Lower lobe of right lung (tissue), 2 donors: ENCODE measurements at places on chromosomes 16 and 17.
A peak's percentile ranks its signal among the peaks of the same experiment; 100 is the strongest.

GRCh38 chr17:73949903-73950592 is 253.4 kb upstream of the RPL38 start:
- DNase-seq: no peak

DNA sequence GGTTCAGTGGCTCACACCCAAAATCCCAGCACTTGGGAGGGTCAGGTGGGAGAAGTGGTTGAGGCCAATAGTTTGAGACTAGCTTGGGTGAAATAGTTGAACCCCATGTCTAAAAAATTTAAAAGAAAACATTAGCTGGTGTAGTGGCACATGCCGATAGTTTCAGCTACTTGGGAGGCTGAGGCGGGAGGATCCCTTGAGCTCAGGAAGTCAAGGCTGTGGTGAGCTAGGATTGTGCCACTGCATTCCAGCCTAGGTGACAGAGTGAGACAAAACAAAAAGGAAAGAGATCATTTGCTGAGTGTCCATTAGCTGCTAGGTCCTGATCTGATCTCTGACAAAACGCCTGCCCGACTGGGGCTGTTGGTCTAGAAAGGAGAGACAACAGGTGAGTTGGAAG is 14.1 kb upstream of the DBNDD1 start:
- no peak for DNase-seq

GRCh38 chr17:68865584-68865983 is 89.6 kb downstream of the ABCA8 start:
- no peak for DNase-seq

GRCh38 chr17:56723421-56723820 is 110.3 kb downstream of the C17orf67 start:
- DNase-seq: no peak

DNA sequence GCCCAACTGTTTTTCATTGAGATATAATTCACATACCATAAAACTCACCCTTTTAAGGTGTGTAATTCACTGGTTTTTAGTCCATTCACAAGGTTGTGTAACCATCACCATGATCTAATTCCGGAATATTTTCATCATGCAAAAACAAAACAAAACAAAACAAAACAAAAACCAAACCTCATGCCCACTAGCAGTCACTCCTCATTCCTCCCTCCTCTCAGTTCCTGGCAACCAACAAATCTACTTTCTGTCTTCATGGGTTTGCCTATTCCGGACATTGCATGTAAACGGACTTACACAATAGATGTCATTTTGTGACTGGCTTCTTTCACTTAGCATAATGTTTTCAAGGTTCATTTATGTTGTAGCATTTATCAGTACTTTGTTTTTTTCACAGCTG is 4.5 kb upstream of the NOD2 start:
- DNase-seq: no peak

- DNase-seq: no peak
Observed at GRCh38 chr16:88274847-88275246, 107.9 kb upstream of the ZNF469 start.

- DNase-seq: no peak
Observed at GRCh38 chr17:6712058-6712853, 913 bp downstream of the SLC13A5 start.

DNA sequence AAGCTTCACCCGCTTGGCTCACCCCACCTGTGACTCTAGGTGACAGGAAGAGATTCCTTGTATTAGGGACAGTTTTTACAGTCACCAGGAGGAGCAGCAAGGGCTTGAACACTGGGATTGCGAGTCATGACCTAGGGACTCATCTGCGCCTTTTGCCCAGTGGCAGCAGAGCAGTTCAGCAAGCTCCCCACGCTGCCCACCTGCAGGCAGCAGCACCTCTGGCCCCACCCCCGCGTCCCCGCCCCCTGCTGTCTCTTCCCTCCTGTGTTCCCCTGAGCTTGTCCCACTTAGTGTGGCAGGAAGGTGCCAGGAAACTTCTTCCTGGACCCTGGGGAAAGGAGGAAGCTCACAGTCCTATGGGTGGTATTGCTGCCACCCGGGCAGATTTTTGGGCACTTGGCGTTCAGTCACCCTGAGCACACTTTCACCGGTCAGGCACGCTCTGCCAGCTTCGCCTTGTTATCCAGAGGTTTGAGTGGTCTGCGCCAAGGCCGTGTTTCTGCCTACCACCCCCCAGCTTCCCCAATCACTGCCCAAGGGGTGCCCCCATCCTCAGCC is 8.7 kb downstream of the MMP15 start:
- DNase-seq: no peak

GRCh38 chr17:80104321-80104955 is 3.1 kb downstream of the GAA start:
- peak; percentile 47 for DNase-seq

DNA sequence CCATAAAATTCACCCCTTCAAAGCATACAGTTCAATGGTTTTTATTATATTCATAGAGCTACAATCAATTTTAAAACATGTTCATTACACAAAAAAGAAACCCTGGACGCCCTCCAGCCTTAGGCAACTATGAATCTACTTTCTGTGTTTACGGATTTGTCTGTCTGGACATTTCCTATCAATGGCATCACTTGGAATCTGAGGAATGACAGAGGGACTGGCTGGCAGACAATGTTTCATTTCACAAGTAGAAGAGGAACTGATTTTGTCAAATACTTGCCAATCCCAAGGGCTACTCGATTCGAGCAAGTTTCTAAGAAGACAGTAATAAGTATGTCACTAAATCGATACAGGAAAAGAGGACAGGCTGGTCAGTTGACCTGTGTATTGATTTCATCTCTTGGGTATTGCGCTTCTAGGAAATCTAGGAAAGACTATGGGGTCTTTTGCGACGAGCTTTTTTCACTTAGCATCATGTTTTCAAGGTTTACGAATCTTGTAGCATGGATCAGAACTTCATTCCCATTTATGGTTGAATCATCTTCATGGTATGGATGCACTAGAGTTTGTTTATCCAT is 56.6 kb downstream of the RGS9 start:
- no peak for DNase-seq

GRCh38 chr17:66405836-66406677 is 103.6 kb downstream of the PRKCA start:
- DNase-seq: no peak

- DNase-seq: no peak
Observed at GRCh38 chr17:8116776-8117175, 1.5 kb downstream of the ALOXE3 start.

- no peak for DNase-seq
Observed at GRCh38 chr17:81440511-81441244, 45.4 kb downstream of the BAHCC1 start.

DNA sequence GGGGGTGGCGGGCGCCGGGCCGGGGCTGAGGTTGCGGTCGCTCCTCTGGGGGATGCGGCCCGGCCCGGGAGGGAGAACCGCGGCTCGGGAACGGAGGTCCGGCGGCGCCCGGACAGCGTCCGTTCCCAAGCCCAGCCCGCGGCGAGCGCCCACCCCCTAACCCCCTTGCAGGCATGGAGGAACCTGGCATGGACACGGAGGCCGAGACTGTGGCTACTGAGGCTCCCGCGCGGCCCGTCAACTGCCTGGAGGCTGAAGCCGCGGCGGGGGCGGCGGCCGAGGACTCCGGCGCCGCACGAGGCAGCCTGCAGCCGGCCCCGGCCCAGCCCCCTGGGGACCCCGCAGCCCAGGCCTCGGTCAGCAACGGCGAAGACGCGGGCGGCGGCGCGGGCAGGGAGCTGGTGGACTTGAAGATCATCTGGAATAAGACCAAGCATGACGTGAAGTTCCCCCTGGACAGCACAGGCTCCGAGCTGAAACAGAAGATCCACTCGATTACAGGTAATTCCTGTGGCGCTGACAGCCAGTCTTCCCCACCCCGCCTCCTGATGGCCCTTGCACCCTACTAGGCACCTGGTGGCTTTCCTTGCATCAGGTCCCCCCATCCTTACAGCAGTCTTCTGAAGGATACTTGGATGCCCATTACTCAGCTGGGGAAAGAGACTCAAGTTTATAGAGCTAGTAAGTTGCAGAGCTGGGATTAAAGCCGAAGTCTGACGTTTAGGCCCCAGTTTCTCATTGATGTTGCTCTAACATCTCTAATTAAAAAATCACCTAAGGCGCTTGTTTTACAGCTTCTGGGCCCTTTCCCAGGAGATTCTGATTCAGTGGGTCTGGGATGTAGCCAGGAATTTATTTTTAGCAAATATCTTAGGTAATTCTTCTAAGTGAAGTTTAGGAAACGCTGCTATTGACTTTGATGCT is 514 bp downstream of the UBFD1 start:
- DNase-seq: no peak

GRCh38 chr17:75300280-75300679 is 11.0 kb upstream of the SLC25A19 start:
- no peak for DNase-seq

- DNase-seq: no peak
Observed at GRCh38 chr16:82280867-82281266, 110.8 kb upstream of the MPHOSPH6 start.

DNA sequence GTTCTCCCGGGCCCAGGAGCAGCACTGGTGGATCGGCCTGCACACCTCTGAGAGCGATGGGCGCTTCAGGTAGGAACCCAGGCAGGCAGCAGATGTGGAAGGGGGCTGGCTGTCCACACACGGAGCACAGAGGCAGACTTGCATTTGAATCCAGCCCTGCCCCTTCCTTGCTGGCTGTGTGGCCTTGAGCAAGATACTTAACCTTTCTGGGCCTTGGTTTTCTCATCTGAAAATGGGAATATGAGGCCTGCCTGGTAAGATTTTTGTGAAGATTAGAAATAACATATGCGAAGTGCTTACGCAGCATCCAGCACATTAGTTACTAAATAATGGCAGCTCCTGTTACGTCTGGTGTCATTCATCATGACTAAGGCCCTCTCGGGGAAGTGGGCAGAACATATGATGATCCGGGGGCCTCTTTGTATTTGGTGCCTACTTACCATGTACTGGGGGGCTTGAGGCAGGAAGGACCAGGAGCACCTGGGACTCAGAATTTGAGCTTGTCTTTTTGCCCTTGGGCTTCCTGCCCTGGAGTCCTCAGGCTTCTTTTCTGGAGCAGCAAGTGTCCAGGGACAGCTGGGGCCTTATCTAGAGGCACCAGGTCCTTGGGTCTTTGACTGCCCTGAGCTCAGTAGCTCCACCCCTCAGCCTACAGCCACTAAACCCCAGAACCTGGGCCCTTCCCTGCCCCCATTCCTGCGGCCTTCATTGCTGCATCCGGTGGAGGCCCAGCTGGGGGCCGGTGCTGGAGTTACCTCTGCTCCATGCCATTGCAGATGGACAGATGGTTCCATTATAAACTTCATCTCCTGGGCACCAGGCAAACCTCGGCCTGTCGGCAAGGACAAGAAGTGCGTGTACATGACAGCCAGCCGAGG is 53.8 kb downstream of the MRC2 start:
- peak; percentile 18 for DNase-seq

- no peak for DNase-seq
Observed at GRCh38 chr17:56710986-56711385, 117.5 kb downstream of the NOG start.

DNA sequence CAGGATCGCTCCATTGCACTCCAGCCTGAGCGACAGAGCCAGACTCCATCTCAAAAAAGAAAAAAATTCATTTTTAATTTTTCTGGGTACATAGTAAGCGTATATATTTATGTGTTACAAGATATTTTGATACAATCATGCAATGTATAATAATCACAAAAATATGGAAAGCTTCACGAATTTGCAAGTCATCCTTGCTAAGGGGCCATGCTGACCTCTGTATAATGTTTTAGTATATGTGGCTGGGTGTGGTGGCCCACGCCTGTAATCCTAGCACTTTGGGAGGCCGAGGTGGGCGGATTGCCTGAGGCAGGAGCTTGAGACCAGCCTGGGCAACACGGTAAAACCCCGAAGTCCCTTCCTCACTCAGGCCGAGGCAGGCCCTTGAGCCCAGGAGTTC is 16.9 kb downstream of the FBRS start:
- no peak for DNase-seq

- no peak for DNase-seq
Observed at GRCh38 chr17:49260817-49261291, 30.3 kb upstream of the PHOSPHO1 start.

- no peak for DNase-seq
Observed at GRCh38 chr16:68907781-68908181, 64.5 kb downstream of the TANGO6 start.

- no peak for DNase-seq
Observed at GRCh38 chr16:72168365-72168764, 3.6 kb downstream of the PMFBP1 start.

DNA sequence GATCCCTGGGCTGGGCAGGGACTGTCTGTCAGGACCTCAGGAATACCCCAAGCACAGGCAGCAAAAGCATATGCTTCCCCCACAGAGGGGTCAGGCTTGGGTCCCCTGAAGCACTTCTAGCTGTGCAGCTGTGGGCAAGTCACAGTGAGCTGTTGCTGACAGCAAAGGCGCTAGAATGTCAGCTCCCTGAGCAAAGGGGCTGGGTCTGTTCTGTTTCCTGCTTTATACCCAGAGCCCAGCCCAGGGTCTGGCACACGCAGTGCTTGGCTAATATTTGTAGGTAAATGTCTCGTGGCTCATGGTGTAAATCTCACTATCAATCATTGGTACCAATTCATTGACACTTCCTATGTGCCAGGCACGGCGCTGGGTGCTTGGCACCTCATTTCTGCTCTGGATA is 16.6 kb upstream of the MPRIP start:
- peak; percentile 39 for DNase-seq

- DNase-seq: no peak
Observed at GRCh38 chr17:42016411-42016831, 818 bp downstream of the DNAJC7 start.

GRCh38 chr17:38543403-38544174 is 62.2 kb downstream of the SRCIN1 start:
- peak; percentile 30 for DNase-seq

DNA sequence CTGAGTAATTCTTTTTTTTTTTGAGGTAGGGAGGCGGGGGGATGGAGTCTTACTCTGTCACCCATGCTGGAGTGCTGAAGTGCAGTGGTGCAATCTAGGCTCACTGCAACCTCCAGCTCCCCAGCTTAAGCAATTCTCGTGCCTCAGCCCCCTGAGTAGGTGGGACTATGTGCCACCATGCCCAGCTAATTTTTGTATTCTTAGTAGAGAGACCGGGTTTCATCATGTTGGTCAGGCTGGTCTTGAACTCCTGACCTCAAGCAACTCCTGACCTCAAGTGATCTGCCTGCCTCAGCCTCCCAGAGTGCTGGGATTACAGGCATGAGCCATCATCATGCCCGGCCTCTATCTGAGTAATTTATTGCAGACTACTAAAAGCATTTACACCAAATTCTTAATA is 19.4 kb downstream of the KPNB1 start:
- DNase-seq: no peak

- DNase-seq: no peak
Observed at GRCh38 chr17:37848690-37849616, 75.3 kb upstream of the TBC1D3K start.

DNA sequence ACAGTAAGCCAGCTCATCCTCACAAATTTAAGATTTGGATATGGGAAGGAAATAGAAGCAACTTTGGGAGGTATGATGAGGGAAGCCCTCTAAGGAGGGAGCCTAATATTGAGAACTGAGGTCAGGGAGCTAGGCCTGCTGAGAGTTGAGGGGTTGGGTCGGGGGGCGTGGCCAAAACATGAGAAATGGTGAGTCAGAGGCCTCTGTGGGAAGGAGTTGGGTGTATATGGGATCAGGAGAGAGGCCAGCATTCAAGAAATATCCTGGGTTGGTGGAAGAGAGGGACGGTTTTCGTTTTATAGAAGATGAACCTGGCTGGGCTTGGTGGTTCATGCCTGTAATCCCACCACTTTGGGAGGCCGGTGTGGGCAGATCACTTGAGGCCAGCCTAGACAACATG is 48.4 kb downstream of the CLEC16A start:
- DNase-seq: no peak
